ENCODE measurements at places on chromosomes 4 and X. TPM values are rescaled to one million over a fixed set of nuclear protein-coding genes. Genes with fewer than 3 reads are reported as not detected.

GRCh38 chr4:75685546-75686189, 12.5 kb upstream of the G3BP2 start:
- no peak for DNase-seq

DNA sequence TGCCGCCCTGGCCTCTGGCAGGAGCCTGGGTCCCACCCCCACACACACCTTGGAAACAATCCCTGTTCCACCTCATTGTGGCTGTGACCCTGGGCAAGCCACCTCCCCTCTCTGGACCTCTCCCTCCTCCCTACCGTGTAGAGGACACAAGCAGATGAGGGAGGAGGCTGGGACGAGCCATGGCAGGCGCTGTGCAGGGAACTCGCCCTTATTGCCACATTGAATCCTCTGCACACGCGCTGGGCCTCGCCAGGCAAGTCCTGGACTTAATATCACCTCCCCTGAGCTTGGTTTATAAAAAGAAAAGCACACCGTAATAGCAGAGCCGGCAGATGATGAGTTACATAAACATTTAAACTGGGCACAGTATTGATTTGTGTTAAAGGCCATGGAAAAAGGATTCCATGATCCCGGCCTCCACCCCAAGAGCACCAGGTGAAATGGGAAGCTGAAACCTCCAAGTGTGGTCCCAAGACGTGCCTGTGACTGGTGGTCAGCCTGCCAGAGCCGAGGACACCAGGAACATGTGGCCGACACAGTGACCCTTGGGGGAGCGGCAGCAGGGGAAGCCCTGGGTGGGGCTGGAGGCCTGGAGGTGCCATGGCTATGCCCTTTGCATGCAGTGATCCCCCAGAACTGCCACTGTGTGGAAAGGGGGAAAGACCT, 81.1 kb downstream of the PPP2R2C start:
- DNase-seq: no peak

DNA sequence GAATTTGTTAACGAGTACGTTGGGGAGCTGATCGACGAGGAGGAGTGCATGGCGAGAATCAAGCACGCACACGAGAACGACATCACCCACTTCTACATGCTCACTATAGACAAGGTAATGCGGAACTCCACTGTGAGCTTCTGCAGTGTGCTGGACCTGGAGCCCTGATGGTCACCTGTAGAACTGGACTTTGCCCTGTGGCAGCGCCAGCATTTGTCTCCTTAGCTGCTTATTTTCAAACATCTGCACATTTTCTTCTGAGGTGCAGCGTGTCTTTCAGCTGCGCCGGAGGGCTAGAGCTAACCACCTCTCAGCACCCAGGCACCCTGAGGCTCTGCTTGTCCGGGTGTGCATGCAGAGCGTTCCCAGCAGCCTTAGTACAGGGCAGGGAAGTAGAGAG, 47.7 kb downstream of the NELFA start:
- no peak for DNase-seq

DNA sequence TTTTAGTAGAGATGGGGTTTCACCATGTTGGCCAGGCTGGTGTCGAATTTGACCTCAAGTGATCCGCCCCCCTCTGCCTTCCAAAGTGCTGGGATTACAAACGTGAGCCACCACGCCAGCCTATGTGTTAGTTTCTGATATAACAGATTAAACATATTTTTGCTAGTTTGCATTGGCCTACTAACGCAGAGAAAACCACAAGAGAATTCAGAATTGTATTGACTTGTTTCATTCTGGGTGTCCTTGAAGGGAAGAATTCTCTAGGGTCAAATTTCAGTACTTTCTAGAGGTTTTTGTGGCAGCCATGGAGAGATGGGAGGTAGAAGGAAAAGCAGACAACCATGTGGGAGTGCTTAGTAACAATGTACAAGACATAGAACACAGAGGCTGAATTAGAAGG, 46.1 kb upstream of the BMPR1B start:
- no peak for DNase-seq

DNA sequence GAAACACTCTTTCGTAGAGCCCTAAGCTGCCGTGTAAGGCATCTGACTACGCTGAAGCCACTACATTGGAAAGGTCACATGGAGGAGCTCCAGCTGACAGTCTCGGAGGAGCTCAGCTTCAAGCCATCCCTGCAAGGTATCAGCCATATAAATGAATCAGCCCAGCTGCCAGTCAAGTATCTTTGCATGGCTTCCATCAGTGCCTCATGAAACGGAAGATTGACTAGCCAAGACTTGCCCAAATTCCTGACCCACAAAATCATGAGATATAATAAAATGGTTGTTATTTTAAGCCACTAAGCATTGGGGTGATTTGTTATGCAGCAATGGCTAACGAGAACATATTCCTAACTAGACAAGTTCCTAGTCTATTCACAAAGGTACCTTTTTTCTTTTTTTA, 104.1 kb upstream of the SCOC start:
- no peak for DNase-seq

DNA sequence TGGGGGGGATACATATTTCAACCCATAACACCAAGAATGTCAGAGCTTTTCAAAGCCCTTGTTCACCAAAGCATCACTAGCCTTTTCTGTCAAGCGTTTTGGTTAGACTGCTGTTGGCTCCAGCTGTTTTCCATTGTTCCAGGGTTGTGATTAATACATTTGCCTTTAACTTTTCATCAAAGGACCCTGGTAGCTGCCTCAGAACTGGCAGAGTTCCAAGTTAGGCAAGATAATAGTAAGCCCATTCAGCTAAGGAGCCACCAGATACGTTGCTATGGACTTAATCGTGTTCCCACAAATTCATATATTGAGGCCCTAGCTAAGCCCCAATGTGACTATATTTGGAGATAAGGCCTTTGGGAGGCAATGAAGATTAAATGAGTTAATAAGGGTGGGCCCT, 37.1 kb downstream of the ENOPH1 start:
- no peak for DNase-seq

GRCh38 chr4:47737326-47737725, 100.5 kb downstream of the CORIN start:
- DNase-seq: no peak

GRCh38 chrX:131812847-131813825, 210.0 kb upstream of the STK26 start:
- DNase-seq: no peak

DNA sequence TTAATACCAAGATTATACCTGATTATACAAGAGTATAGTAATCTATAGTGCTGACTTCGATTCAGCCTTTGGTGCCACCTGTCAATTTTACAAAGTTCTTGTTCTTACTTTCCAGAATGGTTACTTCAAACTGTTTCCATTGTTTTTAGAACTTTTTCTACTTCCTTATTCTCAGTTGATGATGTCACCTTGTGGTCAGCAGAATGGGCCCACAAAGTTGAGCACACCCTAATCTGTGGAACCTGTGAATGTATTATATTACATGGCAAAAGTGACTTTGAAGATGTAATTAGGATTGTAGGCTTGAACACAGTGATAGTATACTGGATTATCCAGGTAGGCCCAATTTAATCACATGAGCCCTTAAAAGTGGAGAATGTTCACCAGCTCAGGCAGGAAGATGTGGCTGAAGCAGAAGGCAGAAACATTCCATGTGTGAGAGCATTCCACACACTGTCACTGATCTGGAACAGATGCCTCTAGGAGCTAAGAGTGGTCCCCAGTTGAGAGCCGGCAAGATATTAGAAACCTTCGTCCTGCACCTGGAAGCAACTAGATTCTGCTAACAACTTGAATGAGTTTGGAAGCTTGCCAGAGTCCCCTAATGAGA, 6.3 kb upstream of the SGMS2 start:
- DNase-seq: peak; percentile 7

GRCh38 chrX:133951098-133951497, 34.3 kb downstream of the GPC3 start:
- DNase-seq: no peak

DNA sequence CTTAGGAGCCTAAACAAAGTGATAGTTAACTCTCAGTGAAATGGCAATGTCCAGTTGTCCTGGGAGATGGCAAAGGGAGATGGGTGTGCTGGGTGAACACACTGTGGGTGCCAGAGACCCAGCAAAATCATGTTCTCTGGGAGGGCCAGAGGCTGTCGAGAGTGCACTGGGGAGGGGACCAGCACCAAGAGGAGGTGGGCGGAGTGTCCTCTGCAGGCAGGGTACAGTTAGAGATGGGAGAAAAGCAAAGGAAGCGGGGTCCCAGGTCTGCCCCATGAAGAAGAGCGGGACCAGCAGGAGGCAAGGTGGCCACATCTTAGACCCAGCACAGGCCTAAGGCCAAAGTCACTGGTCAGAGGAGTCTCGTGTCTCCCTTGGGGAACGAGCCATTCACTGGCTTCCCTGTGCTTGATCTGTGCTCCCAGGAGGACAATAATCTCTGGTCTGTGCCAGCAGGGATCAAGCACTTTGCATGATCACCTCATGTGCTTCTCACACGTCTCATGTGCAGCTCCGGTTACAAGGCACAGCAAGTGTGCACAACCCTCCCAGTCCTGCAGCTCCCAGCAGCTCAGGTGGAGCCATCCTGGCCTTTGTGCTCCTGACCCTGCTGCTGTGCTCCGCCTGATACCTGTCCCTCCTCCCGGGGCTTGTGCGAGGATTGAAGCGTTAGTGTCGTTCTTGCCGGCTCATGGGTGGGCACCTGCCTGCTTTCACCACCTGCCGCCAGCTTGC, 100.9 kb downstream of the FAM53A start:
- DNase-seq: no peak

- DNase-seq: no peak
Observed at GRCh38 chr4:24836661-24837242, 41.4 kb downstream of the SOD3 start.

GRCh38 chr4:25843340-25844097, 19.3 kb downstream of the SEL1L3 start:
- peak; percentile 49 for DNase-seq

DNA sequence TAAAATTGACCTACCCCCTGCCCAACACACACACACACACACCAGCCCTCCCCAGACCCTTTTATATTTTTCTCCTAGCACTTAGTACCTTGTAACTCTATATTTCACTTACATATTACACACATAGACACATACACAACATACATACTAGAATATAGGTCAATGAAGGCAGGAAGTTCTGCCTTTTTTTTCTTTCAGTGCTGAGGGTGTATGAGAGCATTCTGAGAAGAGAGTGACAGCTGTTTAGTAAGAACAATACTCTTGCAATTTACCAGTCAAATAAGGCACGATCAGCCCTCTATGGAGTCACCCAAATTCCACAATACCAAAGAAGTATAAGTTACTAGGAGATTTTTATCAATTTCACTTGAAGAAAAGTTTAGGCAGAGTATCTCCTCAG, 33.5 kb downstream of the ACE2 start:
- DNase-seq: no peak

DNA sequence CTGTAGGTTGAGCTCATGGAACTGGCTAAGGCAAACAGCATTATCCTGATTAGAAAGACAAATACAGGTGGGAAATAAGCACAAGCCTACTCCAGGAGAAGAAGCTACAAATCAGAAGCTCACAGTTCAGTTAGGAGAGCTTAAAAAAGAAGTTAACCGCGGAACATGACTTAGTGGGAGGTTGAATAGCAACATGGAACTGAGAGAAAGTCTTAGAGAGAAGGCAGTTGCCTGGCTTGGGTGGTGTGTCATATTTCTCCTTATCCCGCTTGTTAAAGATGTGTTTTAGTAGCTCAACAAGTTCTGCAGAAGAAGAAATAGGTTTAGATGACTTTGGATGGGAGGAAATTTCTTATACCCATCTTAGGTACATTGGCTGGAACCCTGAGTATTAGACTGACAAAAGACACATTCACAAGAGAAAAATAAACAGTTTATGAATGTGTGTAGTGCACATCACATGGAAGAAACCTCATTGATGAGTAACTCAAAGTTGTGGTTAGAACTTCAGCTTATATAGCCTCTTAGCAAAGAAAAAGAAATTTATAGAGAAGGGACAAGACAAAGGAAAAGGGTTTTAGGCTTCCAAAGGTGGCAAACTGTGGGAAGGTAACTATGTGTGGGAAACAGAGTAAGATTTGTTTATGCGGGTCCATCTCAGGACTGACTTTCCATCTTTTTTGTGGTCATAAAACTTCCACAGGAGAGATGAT, 37.4 kb upstream of the RXFP1 start:
- peak; percentile 37 for DNase-seq

- DNase-seq: no peak
Observed at GRCh38 chrX:38768079-38768478, 33.2 kb upstream of the MID1IP1 start.

- DNase-seq: no peak
Observed at GRCh38 chr4:1111259-1111809, 2.0 kb downstream of the RNF212 start.

GRCh38 chr4:163343604-163344146, at the start of gene NPY5R:
TSS of gene NPY5R (plus strand) at chr4:163343892. CDS start at chr4:163350274, 6,382 bp downstream.
- no peak for DNase-seq

DNA sequence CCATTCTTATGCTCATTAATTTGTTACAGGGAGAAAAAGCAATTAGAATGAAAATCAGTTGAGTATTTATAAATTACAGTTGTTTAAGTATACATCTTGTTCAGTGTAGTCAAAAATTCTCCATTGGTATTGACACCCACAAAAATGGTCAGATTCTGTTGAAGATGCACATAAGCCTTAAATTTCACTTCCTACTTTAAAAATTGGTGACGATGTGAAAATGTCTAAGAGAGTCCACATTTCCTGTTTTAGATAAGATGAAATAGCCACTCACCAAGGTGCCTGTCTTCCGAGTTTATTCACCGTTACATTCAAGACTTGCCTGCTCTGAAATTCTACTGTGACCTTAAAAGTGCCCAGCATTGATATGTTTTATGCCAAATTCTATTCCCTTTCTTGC, 93.6 kb downstream of the GPR143 start:
- no peak for DNase-seq

DNA sequence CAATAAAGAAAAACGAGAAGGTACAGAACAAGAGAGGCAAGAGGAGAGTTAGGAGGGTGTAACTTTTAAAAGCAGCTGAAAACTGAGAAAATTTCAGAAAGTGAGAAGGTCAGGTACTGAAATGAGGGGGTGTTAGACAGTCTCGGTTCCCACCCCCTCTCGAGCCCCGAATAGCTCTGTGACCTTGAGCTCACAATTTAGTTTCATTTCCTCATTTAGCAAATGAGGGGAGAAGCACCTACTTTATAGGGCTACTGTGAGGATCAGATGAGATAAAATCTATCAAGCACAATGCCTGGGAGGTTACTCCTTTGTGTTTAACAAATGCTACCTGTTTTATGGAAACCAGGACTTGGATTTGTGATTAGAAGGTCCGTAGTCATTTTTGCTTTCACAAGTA, 4.9 kb downstream of the UGT8 start:
- DNase-seq: no peak

Gene TEX11
- 0.22 TPM for total RNA-seq

Gene ABLIM2
- total RNA-seq: 1.3 TPM

Gene RTL5
- 0.14 TPM for total RNA-seq

Gene MAGEC1
- total RNA-seq: not detected

Gene C1QTNF7
- not detected for total RNA-seq

Gene AREG
- not detected for total RNA-seq

Gene COL4A6
- total RNA-seq: 0.03 TPM

Gene STATH
- not detected for total RNA-seq

Gene IL1RAPL1
- total RNA-seq: 15.5 TPM

Gene TRIM61
- total RNA-seq: not detected

Gene LUZP4
- not detected for total RNA-seq

Gene LRP2BP
- total RNA-seq: 0.34 TPM

Gene ERCC6L
- total RNA-seq: 19.0 TPM

Gene FMR1NB
- not detected for total RNA-seq
